CD8-positive, alpha-beta T cell (primary cell): ENCODE measurements at places on chromosomes 2 and 18.
A peak's percentile ranks its signal among the peaks of the same experiment; 100 is the strongest.

DNA sequence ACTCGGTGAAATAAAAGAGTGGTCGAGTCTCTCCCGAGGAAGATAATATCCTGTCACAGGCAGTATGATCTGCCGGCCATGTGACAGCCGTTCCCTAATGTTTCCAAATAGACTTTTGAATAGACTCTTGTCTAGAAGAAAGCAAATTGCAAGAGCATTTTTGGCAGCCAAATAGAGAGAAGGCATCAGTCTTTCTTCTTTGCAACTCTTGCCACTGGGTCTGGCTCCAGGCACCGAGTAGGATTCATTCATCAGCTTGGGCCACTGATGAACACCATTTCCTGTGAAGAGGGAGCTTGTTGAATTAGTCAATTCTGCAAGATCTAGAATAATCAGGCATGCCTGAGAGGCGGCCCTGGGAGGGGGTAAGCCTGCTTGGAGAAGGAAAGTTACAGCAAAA lies 165.6 kb downstream of the KLHL29 start:
- no peak for DNase-seq

GRCh38 chr2:29114946-29115609 lies at the start of gene CLIP4:
TSS of gene CLIP4 (plus strand) at chr2:29115415. CDS start at chr2:29121389, 5,974 bp downstream.
- DNase-seq, result peak; percentile 70

GRCh38 chr18:45670281-45670962 lies 53.6 kb upstream of the SLC14A1 start:
- DNase-seq, result peak; percentile 22

GRCh38 chr18:62987055-62987830 lies 271.9 kb downstream of the PHLPP1 start:
- no peak for DNase-seq

DNA sequence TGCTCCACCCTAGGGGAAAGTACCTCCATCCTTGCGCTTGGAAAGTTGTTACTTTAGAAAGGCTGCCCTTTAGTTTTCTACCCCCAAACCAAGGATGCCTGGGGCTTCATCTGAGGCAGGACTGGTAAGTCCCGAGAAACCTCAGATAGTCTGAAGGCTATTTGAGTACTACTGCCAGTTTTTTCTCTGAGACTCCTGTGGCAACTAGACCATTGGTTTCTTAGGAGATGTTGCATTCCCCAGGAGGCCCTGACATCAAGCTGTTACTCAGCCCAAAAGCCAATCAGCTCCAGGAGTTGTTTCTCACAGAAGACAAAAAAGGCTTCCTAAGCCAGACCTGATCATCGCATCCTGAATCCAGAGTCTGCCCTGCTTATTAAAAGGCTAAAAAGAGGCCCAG lies 67.2 kb downstream of the COLEC12 start:
- DNase-seq, result no peak

- no peak for DNase-seq
Observed at GRCh38 chr2:236940497-236940896, 145.2 kb upstream of the COPS8 start.

- peak; percentile 69 for DNase-seq
Observed at GRCh38 chr2:20962939-20963557, 80.8 kb downstream of the APOB start.
